ENCODE measurements at places on chromosomes 13 and 19.

DNA sequence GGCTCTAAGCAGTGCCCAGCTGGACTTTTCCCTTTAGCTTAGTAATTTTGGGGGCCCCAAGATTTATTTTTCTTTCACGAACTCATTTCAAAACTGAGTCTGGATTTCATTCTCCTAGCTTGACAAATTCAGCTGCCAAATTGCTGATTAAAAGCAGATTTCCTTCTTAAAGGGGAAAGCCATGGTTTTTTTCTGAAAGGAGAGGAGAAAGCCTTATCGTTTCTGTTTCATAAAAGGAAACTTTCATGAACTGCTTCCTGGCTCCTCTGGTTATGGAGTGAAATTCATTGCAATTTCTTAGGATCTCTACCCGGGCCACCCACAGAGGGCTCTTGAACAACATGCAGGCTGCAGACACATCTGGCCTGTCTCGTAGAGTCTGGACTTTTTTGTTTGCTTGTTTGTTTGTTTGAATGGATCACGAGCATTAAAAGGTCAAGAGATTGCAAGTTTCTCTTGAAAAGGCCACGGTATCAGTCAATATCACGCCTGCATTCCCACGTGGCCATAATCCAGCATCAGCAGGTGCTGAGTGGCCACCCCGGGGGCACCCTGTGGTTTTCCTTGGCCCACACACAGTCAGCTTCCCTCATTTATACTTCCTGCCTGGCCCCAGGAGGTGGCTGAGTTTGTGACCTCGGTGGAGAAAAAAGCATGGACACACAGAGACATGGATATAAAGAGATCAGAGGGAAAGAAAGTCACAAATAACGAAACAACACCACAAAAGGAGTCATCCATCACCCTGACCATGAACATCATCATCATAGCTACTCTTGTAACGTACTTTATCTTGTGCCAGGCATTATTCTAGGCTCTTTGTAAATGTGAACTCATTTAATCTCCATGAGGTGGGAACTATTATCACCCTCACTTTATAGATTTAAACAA, 10.5 kb upstream of the KLK4 start:
- DNase-seq, result no peak

GRCh38 chr13:58495668-58496067, 864.1 kb downstream of the PCDH17 start:
- DNase-seq, result no peak

DNA sequence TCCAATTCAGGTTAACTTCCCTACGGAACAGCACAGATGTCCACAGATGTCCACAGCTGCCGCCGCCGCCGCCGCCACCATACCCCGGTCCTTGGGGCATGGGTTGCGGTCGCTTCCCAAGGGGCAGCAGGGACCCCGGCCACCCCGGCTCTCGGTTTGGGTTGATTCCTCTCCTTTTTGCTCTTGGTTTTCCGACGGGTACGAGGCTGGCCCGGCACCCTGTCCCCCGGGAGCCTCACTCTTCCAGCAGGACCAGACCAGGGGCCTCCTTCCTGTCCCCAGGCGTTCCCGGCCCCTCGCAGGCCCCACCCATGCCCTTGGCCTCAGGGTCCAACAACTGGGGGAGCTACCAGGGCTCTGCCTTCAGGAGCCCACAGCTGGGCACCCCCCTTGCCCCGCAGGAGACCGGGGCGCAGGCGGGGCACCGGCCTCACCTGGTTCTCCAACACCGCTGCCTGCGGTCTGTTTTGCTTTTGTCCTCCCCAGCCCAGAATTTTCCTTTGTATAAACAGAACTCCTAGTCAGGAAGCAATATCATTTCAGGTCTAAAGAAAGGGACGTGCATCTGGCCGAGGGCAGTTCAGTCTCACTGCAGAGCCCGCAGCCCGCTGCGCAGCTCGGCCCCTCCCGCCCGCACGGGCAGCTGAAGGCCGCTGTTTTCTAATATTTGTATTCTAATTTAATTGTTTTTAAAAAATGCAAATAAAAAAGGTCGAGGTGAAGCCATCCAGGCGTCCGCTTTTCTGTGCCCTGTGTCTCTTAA, 27.9 kb downstream of the ZBTB7A start:
- DNase-seq, result no peak

GRCh38 chr19:1533510-1534150, 9.8 kb downstream of the PLK5 start:
- DNase-seq, result no peak

- no peak for DNase-seq
These were observed 785 bp upstream of the IGFL2 start for GRCh38 chr19:46147166-46147740.

GRCh38 chr13:98267080-98267912, 90.2 kb upstream of the RNF113B start:
- DNase-seq, result no peak

All from activated CD4-positive, alpha-beta T cell treated with anti-CD3 and anti-CD28 coated beads, Interleukin-2, Interleukin-6, amounts not matched to agents 100 ng/mL and 50 ng/mL, durations not matched to agents 16 hours and 8 hours (primary cell).